AG08395 (cell line): ENCODE measurements at places on chromosomes 7 and 10.

DNA sequence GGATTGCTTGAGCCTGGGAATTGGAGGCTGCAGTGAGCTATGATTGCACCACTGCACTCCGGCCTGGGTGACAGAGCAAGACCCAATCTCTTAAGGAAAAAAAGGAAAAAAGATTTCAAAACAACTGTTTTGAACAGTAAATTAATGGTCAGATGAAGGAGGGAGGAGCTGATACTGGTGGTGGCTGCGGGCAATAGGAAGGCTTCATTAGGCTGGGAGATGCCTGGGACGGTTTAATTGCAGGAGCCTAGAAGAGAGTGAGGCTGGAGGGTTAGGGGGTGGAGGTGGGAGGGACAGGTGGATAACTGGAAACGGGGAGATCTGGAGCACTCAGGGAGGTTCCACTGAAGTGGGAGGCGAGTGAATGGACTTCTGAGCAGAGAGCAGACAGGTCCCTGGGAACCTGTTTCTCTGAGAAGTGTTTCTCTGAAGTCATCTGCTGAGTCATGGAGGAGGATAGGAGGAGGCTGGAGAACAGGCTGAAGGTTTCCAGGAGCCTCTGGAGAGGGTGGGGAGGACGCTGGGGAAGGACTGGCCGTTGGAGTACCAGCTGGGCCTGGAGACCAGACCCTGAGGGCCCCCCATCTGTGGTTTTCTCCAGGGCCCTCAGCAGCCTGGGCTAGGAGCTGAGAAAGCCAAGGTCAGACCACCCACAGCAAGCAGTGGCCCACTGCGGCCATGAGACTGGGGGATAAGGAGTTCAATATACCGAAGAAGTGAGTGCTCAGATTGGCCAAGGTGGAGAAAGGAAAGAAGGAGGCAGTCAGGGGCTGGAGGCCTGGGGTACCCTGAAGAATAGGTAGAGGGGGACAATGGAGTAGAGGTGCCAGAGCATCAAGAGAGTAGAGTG, 14.4 kb upstream of the YWHAG start:
- DNase-seq: peak; percentile 75

DNA sequence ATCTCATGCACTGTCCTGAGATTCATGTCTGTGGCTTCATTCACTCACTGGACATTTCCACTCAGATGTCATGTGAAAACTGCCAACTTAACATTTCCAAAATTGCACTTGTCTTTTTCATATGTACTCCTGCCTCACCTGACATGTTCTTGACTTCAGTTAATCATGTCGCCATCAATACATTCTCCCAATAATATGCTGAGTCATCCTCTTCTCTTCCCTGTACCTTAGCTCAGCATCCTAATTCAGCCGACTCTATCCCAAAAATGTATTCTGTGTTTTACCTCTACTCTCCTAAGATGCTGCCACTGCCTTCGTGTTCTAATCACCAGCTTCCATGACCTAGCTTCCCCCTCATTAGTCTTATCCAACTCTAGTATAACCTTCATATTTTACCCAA, 93.9 kb upstream of the GNAI1 start:
- DNase-seq: no peak

DNA sequence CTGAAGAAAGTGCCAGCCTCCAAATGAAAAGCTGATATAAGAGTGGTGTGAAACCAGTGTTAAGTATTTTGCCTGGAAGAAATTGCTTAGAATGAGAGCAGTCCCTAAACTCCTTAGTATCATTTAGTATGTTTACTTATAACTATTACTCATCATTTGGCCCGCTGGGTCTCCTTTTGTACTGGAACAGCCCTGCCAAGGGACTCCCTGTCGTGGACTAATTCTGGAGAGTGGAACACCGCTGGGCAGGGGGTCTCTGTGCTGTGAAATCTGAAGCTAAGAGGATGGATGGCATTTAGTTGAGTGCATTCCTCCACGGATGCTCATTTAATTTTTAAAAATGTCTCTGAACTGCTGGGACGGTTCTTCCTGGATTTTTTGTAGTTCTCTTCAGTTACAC, 889.9 kb upstream of the C7orf33 start:
- no peak for DNase-seq

GRCh38 chr10:35210961-35211360, 84.3 kb downstream of the CREM start:
- DNase-seq: no peak

- DNase-seq: no peak
Observed at GRCh38 chr10:126638542-126638941, 32.0 kb downstream of the C10orf90 start.

DNA sequence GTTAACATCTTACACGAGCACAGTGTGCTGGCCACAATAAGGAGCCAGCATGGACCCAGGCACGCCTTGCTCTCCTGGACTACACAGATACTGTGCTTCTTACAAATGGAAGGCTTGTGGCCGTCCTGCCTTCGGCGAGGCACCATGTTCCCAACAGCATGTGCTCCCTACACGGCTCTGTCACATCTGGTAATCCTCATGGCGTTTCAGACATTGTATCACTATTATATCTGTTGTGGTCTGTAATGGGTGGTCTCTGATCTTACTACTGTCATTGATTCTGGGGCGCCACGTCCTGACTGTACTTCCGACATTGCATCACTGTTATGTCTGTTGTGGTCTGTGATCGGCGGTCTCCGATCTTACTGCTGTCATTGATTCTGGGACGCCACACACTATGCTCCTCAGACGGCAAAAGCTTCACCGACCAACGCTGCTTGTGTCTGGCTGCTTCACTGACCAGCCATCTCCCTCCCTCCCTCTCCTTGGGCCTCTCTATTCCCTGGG, 195.4 kb downstream of the MAD1L1 start:
- DNase-seq: peak; percentile 27

DNA sequence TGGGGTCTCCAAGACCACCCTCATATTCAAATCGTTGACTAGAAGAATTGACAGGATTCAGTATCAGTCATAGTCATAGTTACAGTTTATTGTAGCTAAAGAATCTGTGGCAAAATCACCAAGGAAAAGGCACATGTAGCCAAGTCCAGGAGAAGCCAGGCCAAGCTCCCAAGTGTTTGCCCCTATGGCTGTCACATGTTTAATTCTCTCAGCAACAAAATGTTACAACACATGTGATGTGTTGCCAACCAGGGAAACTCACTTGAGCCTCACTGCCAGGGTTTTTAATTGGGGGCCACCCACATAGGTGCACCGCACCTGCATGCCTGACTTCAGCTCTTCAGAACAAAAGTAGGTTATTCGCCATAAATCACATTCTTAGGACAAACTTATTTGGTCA, 1030.9 kb upstream of the CELF2 start:
- no peak for DNase-seq

GRCh38 chr7:1815051-1815481, 145.0 kb downstream of the ELFN1 start:
- no peak for DNase-seq

DNA sequence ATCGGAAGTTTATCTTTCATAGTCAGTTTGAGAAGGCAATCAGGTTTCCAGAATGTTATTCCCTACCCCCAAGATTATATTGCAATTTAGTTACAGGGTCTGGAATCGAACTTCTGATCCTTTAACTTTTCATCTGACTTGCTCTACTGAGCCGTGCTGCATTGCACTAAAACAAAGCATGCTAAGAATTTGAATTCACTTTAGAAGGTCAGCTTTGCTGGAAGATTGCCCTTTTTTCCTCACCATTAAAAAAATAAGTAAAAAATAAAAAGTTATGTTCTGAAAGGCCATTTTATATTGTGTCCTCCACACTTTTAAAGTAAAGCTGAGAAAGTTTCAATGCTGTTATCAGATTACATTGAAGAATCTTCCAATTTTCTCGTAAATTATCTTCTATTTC, 388.8 kb upstream of the PHF14 start:
- DNase-seq: no peak

DNA sequence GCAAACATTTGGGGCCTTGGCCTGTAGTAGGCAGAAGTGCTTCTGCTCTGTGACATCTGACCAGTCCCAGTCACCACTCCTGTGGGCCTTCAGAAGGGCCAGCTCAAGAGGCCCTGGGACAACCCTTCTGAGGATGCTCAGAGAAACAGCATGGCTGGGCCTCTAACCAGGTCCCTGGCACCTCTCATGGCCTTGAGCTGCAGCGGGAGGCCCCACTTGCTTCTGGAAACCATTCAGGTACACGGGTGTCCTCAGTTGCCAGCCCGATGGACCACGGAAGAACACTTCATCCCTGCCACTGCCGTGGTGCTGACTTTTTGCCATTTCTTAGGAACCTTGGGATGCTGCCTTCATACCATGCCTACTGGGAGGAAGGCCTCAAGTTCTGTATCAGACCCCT, 57.6 kb downstream of the HSPA12A start:
- no peak for DNase-seq

GRCh38 chr7:130882396-130882795, 148.4 kb upstream of the KLF14 start:
- DNase-seq: no peak

DNA sequence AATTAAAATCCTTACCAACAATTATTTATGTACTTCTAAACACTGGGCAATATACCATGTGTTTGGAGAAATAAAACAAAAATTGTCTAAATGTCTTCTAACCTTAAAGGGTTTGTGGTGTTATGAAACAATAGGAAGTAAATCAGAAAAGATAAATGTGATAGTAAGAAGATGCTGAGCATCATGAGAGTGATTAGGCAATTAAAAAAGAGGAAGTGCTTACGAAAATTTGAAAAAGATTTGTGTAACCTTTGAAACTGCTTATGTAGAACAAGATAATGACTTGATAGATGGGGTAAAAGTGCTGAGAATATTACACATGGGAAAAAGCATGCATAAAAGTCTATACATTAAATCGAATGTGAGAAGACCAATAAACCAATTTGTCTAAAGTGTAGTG, 573.4 kb upstream of the CNTNAP2 start:
- no peak for DNase-seq

- DNase-seq: peak; percentile 7
Observed at GRCh38 chr7:87435546-87435945, 39.9 kb downstream of the ABCB4 start.

GRCh38 chr10:126317751-126318150, 70.5 kb downstream of the ADAM12 start:
- DNase-seq: no peak

DNA sequence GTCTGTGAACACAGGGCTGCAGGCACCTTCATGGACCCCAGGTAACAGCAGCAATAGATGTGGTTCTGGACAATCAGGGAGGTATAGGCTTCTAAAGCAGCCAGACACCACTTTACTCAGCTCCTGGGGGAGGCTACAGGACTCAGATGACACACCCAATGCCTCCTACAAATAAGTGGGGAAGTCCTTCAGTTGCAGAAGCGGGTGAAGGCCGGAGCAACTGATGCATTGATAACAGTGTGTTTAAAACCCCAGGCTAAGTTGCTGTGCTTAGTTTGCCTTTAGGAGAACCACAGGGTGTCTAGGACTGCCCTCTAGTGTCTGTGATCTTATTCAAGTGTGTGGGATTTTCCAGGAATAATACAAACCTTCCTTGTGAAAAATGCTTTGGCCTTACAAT, 5.9 kb upstream of the ITGA8 start:
- DNase-seq: peak; percentile 81

GRCh38 chr7:78326189-78326588, 527.6 kb downstream of the PHTF2 start:
- peak; percentile 31 for DNase-seq

DNA sequence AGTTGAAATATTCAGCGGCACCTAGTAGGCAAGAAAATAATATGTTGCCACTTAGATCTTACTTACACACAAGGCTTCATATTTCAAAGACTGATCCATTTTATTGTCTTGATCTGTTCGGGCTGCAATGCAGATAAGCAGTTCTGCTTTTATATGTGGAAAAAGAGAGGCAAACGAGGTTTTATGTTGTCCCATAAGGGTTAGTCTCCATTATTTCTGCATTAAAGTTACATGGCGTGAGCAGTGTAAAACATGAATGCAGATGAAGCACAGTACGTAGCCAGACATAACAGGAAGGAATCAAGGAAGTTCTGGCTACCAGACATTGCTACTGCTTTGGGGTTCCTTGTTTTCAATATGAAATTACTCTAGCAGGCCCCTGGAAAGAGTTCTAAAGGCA, 224.8 kb downstream of the BBS9 start:
- no peak for DNase-seq

- no peak for DNase-seq
Observed at GRCh38 chr7:158763454-158764033, 58.9 kb upstream of the NCAPG2 start.

DNA sequence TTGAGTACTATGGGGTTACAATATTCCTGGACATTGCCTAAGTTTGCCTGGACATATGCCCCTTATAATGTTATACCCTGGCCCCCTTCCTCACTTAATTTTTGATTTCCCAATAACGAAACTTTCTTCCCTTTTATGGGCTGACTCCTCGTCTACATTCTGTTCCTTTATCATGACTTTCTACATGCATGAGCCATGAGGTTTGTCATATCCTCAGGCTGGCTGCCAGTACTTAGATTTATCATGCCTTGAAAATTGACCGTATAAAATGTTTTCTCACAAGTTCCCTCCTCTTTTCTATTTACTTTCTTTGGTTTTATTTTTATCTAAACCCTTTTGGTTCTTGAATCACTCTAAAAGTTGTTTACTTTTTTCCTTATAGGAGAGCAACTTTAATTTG, 4.7 kb downstream of the DNAH11 start:
- DNase-seq: no peak

DNA sequence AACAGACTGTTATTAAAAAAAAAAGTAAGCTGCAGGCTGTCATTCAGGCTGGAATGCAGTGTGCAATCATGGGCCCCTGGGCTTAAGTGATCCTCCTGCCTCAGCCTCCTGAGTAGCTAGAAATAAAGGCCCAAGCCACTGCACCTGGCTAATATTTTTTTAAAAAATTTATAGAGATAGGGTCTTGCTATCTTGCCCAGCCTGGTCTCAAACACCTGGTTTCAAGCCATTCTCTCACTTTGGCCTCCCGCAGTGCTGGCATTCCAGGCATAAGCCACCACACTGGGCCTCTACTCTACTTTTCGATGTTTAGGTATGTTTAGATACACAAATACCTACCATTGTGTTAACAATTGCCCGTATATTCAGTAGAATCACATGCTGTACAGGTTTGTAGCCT, 270.4 kb upstream of the PRKCQ start:
- no peak for DNase-seq

DNA sequence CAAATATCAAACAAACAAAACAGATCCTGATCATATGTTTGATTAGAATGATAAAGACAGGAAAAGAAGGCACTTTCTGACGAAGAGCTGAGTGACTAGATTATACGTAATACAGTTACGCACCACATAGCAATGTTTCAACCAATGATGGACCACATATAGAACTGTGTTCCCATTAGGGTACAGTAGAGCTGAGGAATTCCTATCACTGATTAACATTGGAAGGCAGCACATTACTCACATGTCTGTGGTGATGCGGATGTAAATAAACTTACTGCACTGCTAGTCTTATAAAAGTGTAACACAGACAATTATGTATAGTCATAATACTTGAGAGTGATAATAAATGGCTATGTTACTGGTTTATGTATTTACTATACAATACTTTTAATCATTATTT, 98.3 kb downstream of the PTN start:
- DNase-seq: no peak

DNA sequence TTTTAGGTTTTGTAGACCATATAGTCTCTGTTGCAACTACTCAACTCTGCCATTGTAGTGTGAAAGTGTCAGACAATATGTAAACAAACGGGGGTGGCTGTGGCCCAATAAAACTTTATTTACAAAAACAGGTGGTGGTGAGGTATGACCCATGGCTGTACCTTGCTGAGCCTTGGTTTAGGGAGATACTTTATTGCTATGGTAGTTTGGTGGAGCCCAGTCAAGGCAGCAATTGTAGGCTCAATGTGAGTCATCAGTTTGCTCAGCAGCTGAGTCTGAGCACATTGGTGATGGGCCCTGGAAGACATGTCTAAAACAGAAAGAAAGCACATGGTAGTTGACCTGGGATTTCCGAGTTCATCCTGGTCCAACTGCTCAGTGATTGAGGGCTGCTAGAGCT, 242.5 kb downstream of the REEP3 start:
- peak; percentile 18 for DNase-seq
